ENCODE measurements at places on chromosomes 5 and 9. TPM values are rescaled to one million over a fixed set of nuclear protein-coding genes. Genes with fewer than 3 reads are reported as not detected.

SH2D3C gene
- 50.7 TPM for total RNA-seq

PCDHGA6 gene
- total RNA-seq = 3.9 TPM

ZNF462 gene
- 20.9 TPM for total RNA-seq

TMEM38B gene
- 7.7 TPM for total RNA-seq

DNA sequence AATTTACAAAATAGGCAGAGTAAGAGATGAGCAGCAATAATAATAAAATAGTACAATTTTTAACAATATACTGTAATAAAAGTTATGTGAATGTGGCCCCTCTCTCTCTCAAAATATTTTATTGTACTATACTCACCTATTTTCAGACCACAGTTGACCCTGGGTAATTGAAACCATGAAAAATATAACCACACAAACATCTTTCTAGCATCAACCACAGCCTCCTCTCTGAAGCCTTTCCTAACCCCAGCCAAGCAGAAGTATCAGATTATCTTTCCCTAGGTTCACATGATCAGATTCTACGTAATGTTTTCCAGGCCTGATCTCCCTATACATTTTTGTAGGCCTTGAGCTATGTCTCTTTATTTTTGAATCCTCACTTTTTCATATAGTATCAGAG is 35.2 kb downstream of the DNAH5 start:
- DNase-seq = no peak

- DNase-seq = no peak
These were observed 72.1 kb upstream of the SEMA6A start for GRCh38 chr5:116646611-116647289.

DNA sequence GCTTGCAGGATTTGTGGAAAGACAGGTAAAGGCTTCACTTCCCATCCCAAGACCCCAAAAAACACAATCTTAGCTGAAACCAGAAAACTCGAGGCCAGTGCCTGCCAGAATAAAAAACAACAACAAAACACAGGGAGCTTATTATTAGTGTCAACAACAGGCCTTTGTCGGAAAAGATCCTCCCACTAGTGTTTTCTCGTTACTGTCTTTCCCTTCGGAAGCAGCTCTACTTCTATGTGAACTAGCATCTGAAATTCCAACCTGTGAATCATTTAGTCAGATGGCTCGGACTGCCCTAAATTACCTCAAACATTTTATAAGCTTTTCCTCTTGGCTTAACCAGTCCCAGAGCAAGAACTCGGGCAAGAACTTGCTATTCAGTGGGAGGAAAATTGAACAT is 122.2 kb upstream of the GNA14 start:
- DNase-seq = no peak

- DNase-seq = no peak
These were observed 6.9 kb upstream of the IGFBPL1 start for GRCh38 chr9:38431116-38431515.

- no peak for DNase-seq
These were observed 38.8 kb downstream of the RAD50 start for GRCh38 chr5:132595624-132596023.

DNA sequence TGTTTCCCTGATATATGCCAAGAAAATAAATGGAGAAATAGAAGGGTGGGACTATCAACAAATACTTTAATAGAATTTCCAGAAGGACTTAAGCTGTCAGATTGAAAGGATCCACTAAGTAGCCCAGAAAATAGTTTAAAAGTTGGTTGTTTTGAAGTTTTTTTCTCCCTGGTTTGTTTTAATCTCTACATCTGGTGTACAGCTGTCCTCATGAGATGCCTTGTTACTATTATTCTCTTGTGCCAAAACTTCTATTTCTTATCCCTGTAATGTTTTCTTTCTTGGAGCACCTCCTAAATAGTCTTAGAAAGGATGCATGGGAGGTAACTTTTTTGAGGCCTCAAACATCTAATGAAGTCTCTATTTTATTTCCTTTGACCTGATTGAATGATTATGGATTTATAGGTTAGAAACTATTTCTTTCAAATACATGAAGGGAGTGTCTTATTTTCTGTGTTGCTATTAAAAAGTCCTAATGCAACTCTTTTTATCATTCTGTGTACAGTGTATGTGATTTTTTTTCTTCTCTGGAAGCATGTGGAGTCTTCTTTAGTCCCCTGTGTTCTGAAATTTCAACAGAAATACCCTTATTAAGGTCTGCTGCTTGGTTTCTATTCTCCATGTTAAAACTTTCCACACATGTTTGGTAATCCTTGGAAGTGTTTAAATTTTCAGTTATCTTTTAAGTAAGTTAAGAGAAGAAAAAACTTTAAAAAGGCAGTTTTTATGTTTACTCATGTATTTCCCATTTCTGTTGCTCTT is 140.0 kb upstream of the CDKN2B start:
- DNase-seq = no peak

- DNase-seq = no peak
These were observed 19.8 kb downstream of the CORO2A start for GRCh38 chr9:98172604-98173003.

DNA sequence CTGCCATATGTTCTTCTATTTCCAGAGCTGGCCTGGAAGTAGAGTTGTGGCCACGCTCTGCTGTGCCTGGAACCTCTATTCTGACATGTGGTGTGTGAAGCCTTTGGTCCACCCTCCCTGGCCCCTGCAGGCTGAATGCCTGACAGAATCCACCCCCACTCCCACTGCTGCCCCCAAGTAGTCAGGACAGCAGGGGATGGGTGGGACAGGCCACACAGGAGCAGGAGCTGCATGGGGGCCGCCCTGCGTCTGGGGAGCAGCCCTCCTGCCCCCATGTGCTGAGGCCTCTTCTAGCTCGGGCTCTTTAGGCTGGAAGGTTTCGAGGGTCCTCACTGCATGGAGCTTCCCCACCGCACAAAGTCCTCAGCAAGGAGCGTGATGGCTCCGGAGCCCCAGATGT is 32.6 kb upstream of the IRX4 start:
- DNase-seq = peak; percentile 46

DNA sequence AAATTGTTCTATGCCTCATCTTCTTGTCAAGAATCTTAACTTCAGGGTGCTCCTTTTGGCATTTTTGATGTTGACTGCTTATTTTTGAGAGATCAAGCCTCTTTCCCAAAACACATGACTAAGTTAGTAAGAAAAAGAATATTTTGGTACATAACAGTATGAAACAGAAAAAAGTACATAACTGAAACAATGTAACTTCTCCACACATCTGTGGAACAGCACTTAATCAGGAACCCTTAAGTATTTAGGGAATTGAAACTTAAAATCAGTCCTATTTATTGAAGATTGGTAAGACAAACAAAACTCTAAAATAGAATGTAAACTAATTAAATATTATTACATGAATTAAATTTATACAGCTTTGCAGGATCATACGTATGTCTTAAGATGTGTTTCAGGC is 103.4 kb downstream of the MELK start:
- DNase-seq = no peak

DNA sequence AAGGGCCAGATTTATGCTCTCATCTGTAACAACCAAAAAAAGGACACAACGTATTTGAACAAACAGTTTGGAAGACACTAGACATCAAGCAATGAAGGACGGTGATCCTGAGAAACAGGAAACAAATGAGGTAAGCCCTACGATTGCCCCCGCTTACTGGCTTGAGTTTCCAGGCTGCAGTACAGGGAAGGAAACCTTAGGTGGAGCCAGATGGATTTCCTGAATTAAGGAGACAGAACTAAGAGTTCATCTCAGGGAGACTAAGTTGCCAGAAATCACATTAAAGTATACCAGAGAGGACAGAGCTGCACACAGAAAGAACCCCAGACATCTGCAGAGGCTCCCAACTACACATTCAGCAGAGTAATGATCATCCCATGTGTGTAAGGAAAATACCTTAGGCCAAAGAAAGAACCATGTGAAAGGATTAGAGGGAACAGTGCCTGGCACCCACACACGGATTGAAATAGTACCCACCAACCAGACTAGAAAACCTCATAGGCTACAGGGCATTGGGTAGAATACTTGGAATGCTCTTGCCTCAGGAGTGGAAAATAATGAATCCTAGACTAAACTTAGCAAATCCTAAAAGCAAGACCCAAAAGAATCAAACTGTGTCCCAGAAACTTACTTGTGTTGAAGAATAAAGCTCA is 99.3 kb upstream of the NIPBL start:
- no peak for DNase-seq

Data from spleen (tissue), 13 donors.